ENCODE measurements at places on chromosomes 1 and 21.

DNA sequence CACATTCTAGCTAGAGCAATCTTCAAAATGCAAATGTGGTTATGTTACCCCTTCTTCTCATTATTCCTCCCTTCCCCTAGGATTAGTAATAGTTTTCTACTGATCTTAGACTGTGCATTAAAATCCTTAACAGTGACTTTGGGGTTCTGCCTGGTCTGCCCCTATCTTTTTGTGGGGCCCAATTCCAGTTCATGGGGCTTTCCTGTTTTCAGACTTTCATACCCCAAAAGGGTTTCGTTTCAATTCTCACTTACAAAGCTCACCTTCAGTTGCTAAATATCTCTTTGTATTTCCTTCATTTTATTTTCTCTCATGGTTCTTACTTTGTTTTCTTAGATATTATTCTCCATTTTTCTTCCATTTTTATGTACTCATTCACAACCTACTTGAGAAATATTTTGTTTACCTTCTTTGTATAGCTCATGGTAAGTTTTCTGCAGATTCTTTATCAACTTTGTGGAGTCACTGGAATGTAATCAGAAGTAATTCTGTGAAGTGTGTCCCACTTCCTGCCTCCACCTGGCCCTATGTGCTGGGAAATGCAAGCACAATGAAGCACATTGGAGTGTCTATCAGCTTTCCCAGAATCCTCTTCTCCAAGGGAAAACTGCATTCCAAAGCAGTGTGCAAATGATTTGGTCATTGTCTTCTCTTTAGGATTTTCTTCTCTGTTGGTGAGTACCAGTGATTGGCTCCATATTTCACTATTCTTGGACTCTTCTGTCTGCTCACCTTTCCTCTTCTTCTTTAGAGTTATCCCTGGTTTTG lies 350.2 kb downstream of the ZNF326 start:
- DNase-seq, result no peak

GRCh38 chr21:14070049-14070893 lies 140.5 kb downstream of the LIPI start:
- no peak for DNase-seq

GRCh38 chr1:110873856-110874255 lies 908 bp downstream of the CD53 start:
- no peak for DNase-seq

GRCh38 chr1:110242731-110243130 lies 32.6 kb downstream of the KCNC4 start:
- no peak for DNase-seq

- DNase-seq, result no peak
These were observed 114.2 kb downstream of the EDEM3 start for GRCh38 chr1:184640505-184640904.

DNA sequence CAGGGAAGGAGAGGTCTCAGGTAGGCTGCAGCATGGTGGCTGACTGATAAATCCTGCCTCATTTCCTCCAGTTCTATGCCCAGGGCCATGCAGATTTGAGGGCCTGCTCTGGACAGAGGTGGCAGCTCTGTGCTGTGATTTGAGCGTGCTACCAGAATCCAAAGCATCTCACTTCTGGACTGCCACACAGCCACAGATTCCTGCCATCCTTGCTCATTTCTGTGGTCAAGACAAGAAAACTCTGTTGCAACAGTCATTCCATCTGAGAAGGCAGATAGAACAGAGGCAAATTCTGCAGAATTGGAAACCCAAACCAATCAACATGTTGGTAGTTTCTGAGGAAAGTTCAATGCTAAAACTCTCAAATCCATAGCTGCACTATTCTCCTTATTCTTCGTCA lies 102.8 kb upstream of the GALNT2 start:
- DNase-seq, result no peak

DNA sequence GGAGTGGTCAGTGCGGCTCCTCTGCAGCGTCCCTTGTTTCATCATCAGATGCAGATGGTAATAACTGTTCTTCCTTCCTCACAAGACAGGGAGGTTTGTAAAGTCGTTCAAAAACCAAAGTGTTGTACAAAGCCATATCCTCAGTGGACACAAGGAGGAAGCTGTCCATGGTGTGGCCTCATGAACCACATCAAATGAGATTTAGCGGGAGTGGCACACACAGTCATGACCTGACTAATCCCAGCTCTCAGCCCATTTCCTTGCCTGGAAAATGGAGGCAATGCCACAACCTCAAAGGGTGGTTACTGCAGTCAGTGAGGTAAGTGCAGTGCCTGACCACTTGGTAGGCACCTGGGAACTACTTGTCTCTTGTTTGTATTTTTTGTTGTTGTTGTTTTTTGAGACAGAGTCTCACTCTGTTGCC lies 13.4 kb downstream of the ENTREP3 start:
- DNase-seq, result no peak

GRCh38 chr1:1617516-1617915 lies 2.2 kb downstream of the MIB2 start:
- DNase-seq, result no peak

DNA sequence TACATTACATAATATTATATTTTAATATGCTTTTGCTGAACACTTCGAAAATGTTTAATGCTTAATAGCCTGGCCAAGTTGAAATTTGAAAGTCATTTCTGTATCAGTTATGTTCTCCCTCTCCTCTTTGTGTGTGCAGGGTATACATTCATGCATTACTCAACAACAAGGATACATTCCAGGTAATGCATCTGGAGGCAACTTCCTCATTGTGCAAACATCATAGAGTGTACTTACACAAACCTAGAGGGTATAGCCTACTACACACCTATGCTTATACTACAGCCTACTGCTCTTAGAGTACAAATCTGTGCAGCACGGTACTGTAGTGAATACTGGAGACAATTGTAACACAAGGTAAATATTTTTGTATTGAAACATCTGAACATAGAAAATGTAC lies 407.3 kb downstream of the MRPL39 start:
- DNase-seq, result no peak

DNA sequence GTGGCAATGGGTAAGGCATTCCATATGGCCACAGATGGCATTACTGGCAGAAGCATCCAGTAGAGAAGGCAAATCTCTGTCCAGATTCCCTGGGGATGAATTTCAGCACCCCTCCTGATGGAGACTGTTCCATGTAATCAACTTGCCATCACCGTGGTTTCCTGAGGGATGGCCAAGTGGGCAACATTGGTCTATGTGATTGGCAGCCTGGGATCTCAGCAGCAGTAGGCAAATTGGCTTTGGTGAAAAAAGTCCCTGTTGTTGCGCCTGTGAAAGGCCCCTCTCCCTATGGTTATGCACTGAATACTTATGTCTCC lies 19.3 kb downstream of the DMRTB1 start:
- no peak for DNase-seq

- DNase-seq, result no peak
These were observed 28.0 kb upstream of the PRKAA2 start for GRCh38 chr1:56617141-56617540.

- no peak for DNase-seq
These were observed 35.1 kb downstream of the RNF2 start for GRCh38 chr1:185080422-185080821.
